ENCODE measurements at places on chromosomes 16 and 17.

- DNase-seq, result no peak
Observed at GRCh38 chr17:6108987-6109386, 38.8 kb downstream of the WSCD1 start.

GRCh38 chr16:77472262-77472661 is 37.4 kb upstream of the ADAMTS18 start:
- DNase-seq, result no peak

DNA sequence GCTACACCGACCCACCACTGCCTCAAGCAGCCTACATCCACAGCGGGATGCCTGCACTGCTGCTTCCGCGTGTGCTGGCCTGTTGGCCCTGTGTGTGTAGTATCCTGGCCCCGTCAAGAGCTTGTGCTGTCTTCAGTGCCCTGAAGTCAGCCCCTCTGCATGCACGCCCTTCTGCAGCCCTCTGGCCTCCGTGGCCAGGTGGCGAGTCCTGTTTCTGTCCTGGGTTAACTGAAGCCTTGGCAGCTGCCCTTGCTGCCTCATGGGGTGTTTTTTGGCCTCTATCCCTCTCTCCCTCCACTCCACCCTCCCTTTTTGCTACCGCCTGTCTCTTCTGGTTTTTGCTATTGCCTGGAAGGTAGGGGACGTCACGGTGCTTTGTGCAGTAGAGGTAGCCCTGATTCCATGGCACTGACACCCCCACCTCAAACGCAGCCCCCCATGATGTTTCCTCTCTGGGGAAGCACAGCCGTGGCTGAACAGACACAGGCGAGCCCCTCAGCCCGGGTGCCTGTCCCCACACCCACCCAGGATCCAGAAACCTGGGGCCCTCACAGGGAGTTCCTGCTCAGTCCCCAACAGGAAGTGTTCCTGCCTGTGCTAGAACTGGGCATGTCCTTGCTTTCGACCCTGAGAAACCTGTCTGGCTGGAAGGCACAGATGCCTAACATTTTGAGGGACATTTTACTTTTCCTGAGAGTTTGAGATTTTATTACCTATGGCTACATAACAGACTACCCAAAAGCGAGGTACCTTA is 18.8 kb upstream of the AMZ2 start:
- no peak for DNase-seq

GRCh38 chr17:72307836-72308235 is 187.0 kb downstream of the SOX9 start:
- DNase-seq, result no peak

- DNase-seq, result no peak
Observed at GRCh38 chr17:6255322-6255721, 179.6 kb downstream of the AIPL1 start.

DNA sequence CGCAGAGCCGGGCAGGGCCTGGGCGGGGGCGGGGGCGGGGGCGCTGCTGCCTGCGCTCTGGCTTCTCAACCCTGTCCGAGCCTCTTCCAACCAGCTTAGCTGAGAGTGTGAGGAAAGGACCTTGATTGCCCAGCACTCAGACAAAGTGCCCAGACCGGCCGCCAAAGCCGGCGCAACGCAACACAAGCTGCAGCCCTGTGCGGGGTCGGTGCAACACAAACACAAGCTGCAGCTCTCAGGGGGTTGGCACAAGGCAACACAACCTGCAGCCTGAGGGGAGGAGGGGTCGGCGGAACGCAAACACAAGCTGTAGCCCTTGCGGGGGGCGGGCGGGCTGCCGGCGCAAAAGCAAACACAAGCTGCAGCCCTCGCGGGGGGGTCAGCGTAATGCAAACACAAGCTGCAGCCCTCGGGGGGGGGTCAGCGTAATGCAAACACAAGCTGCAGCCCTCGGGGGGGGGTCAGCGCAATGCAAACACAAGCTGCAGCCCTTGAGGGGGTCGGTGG is 60.0 kb downstream of the KLHDC4 start:
- DNase-seq, result no peak

- no peak for DNase-seq
Observed at GRCh38 chr16:66541388-66542355, 8.2 kb downstream of the TK2 start.
